ENCODE measurements at places on chromosomes 12 and 14. TPM values are rescaled to one million over a fixed set of nuclear protein-coding genes. Genes with fewer than 3 reads are reported as not detected.

- H3K4me3 ChIP-seq = no peak overlapping the region
Observed at GRCh38 chr14:100765296-100765695, 38.6 kb downstream of the DLK1 start.

DNA sequence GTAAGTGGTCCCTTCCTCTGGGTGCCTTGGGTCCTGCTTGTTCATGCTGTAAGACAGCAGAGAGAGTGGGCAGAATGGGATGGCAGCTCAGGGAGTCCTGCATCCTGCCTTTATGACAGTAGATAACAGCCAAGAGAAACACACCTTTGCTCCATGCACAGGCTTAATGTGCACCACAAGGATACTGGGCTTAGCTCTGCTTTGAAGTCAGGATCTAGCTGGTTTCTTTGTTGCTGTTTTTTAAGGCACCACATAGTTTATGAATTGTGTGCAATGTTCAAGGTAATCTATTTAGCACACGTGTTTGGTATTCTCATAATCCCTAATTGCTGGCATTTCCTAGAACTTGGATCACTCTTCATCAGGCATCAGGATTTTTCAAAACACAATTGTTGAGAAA is 239.5 kb upstream of the DCN start:
- H3K27me3 ChIP-seq = no peaks in the 10 kb centered on the region
- no peak overlapping the region for H3K4me3 ChIP-seq
- DNase-seq = no peak
- H3K36me3 ChIP-seq = no peaks in the 10 kb centered on the region
- no peaks in the 10 kb centered on the region for H3K4me1 ChIP-seq

- no peaks in the 10 kb centered on the region for H3K27me3 ChIP-seq
- H3K4me3 ChIP-seq = no peak overlapping the region
- no peak for DNase-seq
- H3K36me3 ChIP-seq = no peaks in the 10 kb centered on the region
- H3K27ac ChIP-seq = no peak overlapping the region
Observed at GRCh38 chr12:130058926-130059472, 103.3 kb upstream of the FZD10 start.

Gene CEBPE
- not detected for total RNA-seq

Gene TSHR
- total RNA-seq = not detected
